ENCODE measurements at places on chromosomes 12 and 14.

GRCh38 chr12:46711756-46712155 is 114.0 kb downstream of the SLC38A4 start:
- no peaks in the 10 kb centered on the region for H3K36me3 ChIP-seq
- H3K27ac ChIP-seq = no peak overlapping the region
- no peaks in the 10 kb centered on the region for H3K4me1 ChIP-seq

DNA sequence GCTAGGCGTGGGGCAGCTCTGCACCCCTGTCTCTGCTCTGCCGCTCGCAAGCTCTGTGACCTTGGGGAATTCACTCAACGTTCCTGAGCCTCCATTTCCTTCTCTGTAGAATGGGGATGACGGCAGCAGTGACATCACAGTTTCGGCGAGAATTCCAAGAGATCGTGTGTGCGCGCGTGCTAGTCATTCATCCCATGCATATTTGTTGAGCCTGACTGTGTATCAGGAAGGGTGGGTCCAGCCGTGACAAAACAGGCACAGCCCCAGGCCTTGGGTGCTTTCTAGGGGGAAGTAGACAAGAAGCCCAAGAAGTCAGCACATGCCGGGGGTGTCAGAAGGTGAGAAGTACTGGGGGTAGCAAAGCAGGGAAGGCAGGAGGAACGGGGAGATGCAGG is 145.6 kb upstream of the NCOR2 start:
- no peak for DNase-seq
- peak overlapping the region; percentile 71 for H3K4me3 ChIP-seq
- H3K27me3 ChIP-seq = peaks cover 6% of the 10 kb centered on the region
- H3K4me1 ChIP-seq = peaks cover 19% of the 10 kb centered on the region
- peak overlapping the region; percentile 26 for H3K27ac ChIP-seq
- H3K36me3 ChIP-seq = no peaks in the 10 kb centered on the region

DNA sequence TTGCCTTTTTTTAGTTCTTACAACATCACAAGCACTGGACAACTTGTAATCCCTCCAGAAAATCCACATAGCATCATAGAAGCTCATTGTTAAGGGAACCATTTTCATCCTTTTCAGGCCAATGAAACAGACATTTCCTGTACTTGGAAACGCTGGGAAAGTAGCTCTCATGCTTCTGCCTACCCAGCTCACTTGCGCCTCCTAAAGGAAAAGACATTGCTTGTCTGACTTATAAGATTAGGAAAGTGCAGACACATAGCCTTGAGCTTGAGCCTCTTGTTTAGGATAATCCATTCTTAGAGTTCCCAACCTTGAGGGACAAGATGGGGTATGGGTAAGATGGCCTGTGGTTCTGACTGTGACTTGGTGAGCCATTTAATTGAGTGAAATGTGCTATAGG is 589.5 kb downstream of the NOVA1 start:
- no peak overlapping the region for H3K4me3 ChIP-seq
- no peak for DNase-seq
- no peaks in the 10 kb centered on the region for H3K27me3 ChIP-seq
- no peaks in the 10 kb centered on the region for H3K4me1 ChIP-seq
- H3K36me3 ChIP-seq = peaks cover 4% of the 10 kb centered on the region

GRCh38 chr12:24960222-24960855 is 11.4 kb upstream of the BCAT1 start:
- no peak overlapping the region for H3K27ac ChIP-seq
- H3K27me3 ChIP-seq = peaks cover 12% of the 10 kb centered on the region
- H3K36me3 ChIP-seq = peaks cover 7% of the 10 kb centered on the region
- H3K4me1 ChIP-seq = peaks cover 11% of the 10 kb centered on the region
- no peak overlapping the region for H3K4me3 ChIP-seq
- no peak for DNase-seq

DNA sequence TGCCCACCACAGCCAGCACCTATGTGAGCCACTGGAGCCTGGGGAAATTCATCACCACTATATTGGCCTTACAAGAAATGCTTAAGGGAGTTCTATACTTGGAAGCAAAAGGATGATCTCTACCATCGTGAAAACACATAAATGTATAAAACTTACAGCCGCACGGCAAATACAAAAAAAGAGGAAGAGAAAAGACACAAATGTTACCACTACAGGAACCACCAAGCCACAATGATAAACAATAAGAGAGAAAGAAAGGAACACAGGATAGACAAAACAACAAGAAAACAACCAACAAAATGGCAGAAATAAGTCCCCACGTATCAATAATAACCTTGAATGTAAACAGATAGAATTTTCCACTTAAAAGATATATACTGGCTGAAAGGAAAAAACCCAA is 267.5 kb downstream of the TMEM121 start:
- H3K27ac ChIP-seq = no peak overlapping the region
- H3K4me3 ChIP-seq = no peak overlapping the region
- no peak for DNase-seq

DNA sequence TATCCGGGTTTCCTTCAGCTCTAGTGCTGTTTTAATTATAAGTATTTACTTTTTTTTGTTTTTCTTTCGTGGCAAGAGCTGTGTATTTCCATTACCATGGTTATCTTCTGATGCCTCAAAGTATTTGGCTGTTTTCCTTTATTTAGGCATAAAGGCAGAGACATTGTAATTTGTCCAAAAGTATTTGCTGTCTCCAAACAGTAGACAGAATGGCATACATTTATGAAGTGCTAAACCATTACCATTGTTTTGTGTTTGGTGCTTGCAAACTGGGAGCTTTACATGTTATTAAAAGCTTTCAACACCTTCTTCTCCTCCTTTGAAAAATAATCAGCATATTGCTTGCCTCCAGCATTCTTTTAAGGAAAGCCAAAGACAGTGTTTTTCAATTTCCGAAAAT is 46.3 kb downstream of the FLRT2 start:
- H3K4me3 ChIP-seq = no peak overlapping the region
- DNase-seq = no peak
- no peaks in the 10 kb centered on the region for H3K27me3 ChIP-seq

- no peaks in the 10 kb centered on the region for H3K4me1 ChIP-seq
- H3K4me3 ChIP-seq = no peak overlapping the region
- DNase-seq = no peak
- no peak overlapping the region for H3K27ac ChIP-seq
- H3K36me3 ChIP-seq = no peaks in the 10 kb centered on the region
Measured at GRCh38 chr12:41891226-41891625, 253.4 kb downstream of the GXYLT1 start.

DNA sequence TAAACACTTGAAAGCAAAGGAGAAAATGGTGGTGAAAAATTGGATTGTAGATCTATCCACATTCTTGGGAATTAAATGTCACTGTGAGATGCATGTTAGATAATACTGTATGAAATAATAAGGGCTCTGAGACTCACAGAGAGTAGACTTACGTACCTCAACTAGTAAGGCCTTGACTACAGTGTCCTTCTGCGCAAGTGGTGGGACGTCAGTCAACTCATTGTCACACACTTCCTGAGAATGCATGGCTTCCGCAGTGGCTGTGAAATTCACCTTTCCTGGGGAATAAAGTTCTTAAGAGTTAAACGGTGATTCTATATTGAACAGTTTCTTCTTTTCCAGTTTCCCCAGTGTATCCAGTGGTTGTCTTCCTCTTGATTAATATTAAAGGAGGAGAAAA is 32.6 kb upstream of the PZP start:
- no peaks in the 10 kb centered on the region for H3K36me3 ChIP-seq
- peaks cover 8% of the 10 kb centered on the region for H3K4me1 ChIP-seq
- no peak for DNase-seq
- H3K27ac ChIP-seq = no peak overlapping the region
- H3K4me3 ChIP-seq = peak overlapping the region; percentile 97

DNA sequence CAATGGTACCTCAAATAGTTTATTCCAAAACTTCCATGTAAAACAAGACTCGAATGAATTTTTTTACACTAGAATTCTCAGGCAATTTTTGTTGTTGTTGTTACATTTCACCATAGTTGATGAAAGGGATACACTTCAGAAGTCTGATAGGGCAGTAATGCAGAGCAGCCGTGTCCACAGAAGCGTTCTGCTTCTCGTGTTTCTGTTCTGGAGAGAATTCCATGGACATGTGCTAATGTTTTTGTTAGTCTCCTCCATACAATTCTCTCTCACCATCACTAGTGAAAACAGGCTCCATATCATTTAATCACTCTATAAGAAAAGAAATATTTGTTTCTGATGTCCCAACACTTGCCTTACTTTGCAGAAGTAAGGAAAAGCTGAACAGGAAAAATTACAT is 606.1 kb downstream of the SLC16A7 start:
- peaks cover 5% of the 10 kb centered on the region for H3K36me3 ChIP-seq
- H3K27ac ChIP-seq = no peak overlapping the region
- H3K4me3 ChIP-seq = no peak overlapping the region
- no peaks in the 10 kb centered on the region for H3K27me3 ChIP-seq
- no peak for DNase-seq

DNA sequence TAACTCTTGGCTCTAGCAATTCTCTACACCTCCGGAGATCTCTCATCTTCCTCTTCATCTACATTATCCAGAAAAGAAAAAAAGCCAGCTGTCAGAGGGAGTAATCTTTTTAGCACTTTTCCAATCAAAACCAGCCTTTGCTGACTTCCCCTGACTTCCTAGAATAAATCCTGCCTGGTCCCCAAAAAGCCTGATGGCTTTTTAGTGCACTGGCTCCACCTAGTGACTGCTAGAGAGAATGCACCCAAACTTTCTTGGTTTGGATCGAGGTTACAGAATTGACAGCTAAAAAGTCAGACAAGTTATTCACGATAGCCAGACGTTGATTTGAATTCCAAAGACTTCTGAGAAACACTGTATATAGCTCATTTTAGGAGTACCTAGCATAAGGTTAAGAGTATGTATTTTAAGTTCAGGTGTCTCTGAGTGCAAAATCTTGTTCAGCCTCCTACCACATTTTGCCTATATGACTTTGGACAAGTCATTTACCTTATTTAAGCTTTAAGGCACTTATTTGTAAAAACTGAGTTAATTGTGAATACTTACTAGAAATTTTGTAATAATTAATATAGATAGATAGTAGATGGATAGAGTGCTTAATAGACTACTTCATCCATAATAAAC is 185.7 kb upstream of the GRIN2B start:
- H3K4me3 ChIP-seq = no peak overlapping the region
- DNase-seq = no peak
- H3K27me3 ChIP-seq = peaks cover 5% of the 10 kb centered on the region
- peaks cover 4% of the 10 kb centered on the region for H3K4me1 ChIP-seq

DNA sequence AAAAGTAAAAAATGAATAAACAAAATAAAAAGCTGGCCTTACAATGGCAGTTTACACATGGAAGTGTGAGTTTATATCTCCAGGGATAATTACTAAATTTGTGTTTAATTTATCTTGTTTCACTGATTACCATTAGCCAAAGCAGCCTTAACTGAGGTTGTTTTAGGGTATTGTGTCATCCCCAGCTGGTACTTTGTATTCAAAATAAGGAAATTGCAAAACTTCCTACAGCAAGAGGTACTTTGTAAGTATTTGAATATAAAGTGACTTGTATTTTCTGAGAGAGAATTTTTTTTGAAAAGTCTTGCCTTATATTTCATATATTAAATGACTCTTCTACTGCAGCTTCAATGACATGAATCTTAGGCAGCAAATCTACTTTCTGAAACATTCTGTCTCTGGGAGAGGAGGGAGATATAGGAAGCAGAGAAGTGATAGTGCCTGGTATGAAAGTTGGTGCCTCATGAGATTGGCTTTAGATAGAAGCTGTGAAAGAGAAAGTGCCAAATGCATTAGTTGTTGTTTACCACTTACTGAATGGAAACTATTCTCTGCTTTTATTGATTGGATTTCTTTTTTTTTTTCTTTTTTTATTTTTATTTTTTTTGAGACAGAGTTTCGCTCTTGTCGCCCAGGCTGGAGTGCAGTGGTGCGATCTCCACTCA is 6.7 kb downstream of the FNTB start:
- peak overlapping the region; percentile 19 for H3K4me3 ChIP-seq
- no peaks in the 10 kb centered on the region for H3K27me3 ChIP-seq
- H3K36me3 ChIP-seq = no peaks in the 10 kb centered on the region
- DNase-seq = no peak
- peak overlapping the region; percentile 44 for H3K27ac ChIP-seq

DNA sequence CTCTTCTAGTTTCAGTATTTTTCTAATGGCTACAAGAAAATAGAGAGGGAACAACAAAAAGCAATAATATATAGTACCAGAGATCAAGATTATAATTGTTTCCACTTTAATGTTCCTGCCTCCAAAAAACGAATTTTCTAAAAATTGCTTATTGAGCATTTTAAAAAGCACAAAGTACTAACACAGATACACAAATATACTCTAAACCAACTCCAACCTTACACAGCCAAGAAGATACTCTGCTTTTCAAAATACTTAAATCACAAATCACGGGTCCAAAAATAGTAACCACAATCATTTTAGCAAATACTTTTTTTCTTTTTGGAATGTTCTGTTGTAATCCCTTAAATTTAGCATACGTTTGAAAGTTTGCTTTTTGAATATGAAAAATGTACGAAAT is 2.0 kb downstream of the YAF2 start:
- no peaks in the 10 kb centered on the region for H3K27me3 ChIP-seq
- H3K4me1 ChIP-seq = peaks cover 24% of the 10 kb centered on the region
- H3K27ac ChIP-seq = peak overlapping the region; percentile 79
- H3K36me3 ChIP-seq = peaks cover 5% of the 10 kb centered on the region

GRCh38 chr14:71096947-71097346 is 189.7 kb downstream of the PCNX1 start:
- H3K27me3 ChIP-seq = no peaks in the 10 kb centered on the region
- peaks cover 19% of the 10 kb centered on the region for H3K4me1 ChIP-seq
- H3K36me3 ChIP-seq = peaks cover 25% of the 10 kb centered on the region
- H3K4me3 ChIP-seq = no peak overlapping the region

- H3K4me3 ChIP-seq = no peak overlapping the region
- H3K27ac ChIP-seq = no peak overlapping the region
- DNase-seq = no peak
- H3K36me3 ChIP-seq = no peaks in the 10 kb centered on the region
Measured at GRCh38 chr12:105748806-105749600, 389.8 kb downstream of the NUAK1 start.

DNA sequence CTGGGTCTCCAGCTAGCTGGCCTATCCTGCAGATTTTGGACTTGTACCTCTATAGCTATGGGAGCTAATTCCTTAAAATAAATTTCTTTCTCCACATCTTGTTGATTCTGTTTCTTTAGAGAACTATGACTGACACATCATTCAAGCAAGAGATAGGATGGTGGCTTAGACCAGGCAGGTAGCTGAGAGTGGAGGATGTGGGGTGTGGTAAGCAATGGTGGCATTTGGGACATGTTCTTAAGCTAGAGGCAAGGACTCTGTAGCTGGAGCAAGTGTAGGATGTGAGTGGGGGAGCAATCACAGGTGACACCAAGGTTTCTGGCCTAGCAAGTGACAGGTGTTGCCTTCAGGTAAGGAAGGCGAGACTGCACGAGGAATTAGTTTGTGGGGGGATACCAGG is 6.8 kb downstream of the TDRD9 start:
- no peaks in the 10 kb centered on the region for H3K36me3 ChIP-seq
- peaks cover 18% of the 10 kb centered on the region for H3K4me1 ChIP-seq
- no peak overlapping the region for H3K4me3 ChIP-seq
- peaks cover 16% of the 10 kb centered on the region for H3K27me3 ChIP-seq
- DNase-seq = no peak
- H3K27ac ChIP-seq = no peak overlapping the region

- H3K4me3 ChIP-seq = no peak overlapping the region
- no peaks in the 10 kb centered on the region for H3K36me3 ChIP-seq
- no peak overlapping the region for H3K27ac ChIP-seq
- H3K4me1 ChIP-seq = peaks cover 3% of the 10 kb centered on the region
- DNase-seq = no peak
- no peaks in the 10 kb centered on the region for H3K27me3 ChIP-seq
Measured at GRCh38 chr14:75859746-75860145, 122.0 kb downstream of the TGFB3 start.

- peaks cover 10% of the 10 kb centered on the region for H3K36me3 ChIP-seq
- H3K4me1 ChIP-seq = peaks cover 61% of the 10 kb centered on the region
- DNase-seq = no peak
Measured at GRCh38 chr12:57107456-57108155, 3.6 kb downstream of the STAT6 start.

All from natural killer cell treated with Interleukin-12 subunit alpha and Interleukin-12 subunit beta and Interleukin-15 and Interleukin-18, amount 100 ng/mL, for 72 hours (primary cell).